ENCODE measurements at places on chromosomes 3 and 15.

DNA sequence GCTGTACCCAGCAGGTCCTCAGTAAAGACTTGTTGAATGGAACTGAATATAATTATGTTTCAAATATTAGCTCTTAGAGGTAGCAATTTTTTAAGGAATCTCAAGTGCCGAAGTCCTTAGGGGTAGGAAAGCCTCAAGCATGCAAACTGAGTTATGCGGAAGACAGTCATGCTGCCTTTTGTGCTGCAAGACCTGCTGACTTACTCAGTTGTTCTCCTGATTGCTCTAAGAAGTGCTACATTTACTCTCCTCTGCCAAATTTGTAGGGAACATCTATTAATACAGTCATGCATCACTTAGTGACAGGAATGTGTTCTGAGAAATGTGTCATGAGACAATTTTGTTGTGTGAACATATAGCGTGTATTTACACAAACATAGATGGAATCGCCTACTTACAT is 325.6 kb upstream of the AZI2 start:
- no peak for DNase-seq

DNA sequence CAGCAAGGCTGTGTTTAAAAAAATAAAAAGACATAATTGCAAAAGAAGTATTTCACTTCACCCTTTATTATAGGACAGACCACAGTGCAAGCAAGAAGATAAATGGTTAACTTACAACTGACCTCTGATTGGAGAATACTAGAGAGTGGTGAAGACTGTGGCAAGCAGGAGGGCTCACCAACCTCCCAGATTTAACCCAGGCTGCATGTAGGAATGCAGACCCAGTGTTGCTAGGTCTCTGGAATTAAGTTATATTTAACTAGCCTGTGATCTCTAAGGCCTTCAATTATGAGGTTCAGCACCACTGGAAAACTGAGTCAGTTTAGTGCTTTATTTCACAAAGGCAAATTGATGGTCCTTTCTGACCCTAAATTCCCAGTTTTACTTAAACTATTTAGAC is 436.6 kb downstream of the LPP start:
- DNase-seq: no peak

- no peak for DNase-seq
These were observed 639.4 kb upstream of the NAALADL2 start for GRCh38 chr3:174219738-174220137.

DNA sequence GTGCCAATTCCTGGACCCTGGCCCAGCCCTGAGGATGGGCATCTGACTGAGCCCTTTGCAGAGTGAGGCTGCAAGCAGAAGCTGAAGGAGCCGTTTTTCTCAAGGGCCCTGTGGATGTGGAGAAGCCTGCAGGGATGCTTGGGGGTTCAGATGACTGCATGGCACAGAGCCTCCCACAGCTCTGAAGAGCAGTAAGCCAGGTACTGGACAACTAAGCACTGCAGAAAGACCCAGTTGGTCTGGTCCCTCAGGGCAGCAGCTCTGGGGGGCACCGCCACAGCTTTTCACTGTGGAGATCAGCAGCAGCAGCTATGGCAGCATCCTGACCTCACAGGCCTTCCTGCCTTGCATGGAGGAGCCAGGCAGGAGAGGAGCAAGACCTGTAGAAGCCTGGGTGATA is 67.6 kb downstream of the CRYGS start:
- DNase-seq: no peak

DNA sequence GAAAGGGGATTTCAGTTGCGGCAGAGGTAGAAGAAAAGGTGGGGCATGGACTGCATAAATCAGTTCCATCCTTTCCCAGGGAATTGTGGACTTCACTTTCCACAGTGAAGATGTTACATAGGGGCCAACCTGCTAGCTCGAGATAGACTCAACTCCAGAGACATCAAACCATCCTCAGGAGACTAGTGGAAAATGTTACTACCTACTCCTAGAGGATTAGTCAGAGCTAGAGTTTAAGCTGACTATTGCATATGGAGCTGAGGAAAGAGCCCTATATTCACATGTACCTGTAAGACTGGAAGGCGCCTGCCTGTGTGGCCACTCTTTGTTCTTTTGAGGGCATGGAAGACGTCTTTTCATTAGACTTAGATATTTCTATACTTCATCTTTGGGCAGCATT is 69.2 kb downstream of the KLHL25 start:
- DNase-seq: no peak

GRCh38 chr3:150691414-150692040 is 12.2 kb downstream of the ERICH6 start:
- no peak for DNase-seq

- DNase-seq: peak; percentile 17
These were observed 116.6 kb upstream of the IQSEC1 start for GRCh38 chr3:13189639-13190377.

Data from foreskin fibroblast (primary cell).